ENCODE measurements at places on chromosomes 16 and 17. TPM values are rescaled to one million over a fixed set of nuclear protein-coding genes. Genes with fewer than 3 reads are reported as not detected.
A peak's percentile ranks its signal among the peaks of the same experiment; 100 is the strongest.

The EPX gene
- not detected for total RNA-seq

The MYH3 gene
- 3.1 TPM for total RNA-seq

DNA sequence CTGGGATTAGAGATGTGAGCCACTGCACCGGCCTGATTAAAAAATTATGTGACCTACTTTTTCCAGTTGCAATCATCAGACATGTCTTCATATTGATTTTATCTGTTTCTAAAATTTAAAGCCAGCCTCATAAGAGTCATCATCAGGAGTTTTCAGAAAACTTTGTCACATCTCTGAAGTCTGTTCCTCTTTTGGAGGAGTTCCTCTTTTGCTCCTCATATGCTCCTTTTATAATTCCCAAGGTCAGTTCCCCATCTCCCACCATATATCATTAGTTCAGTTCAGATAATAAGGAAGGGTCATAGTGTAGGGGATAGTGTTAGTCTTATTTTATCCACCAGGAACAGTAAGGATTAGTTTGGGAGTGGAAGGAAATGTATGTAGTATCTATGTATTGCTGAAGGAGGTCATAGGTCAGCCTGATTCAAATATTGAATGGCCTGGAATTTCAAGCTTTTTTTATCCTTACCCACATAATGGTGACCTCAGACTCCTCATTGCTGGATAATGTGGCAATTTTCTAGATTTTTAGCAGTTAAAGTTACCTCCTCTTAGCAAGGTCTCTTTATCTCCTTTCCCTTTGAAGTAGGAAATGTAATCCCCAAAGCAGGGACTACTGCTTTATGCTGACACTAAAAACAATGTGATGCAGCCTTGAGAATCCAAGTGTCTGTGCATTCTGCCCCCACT, 13.8 kb upstream of the DUSP14 start:
- no peak for DNase-seq

DNA sequence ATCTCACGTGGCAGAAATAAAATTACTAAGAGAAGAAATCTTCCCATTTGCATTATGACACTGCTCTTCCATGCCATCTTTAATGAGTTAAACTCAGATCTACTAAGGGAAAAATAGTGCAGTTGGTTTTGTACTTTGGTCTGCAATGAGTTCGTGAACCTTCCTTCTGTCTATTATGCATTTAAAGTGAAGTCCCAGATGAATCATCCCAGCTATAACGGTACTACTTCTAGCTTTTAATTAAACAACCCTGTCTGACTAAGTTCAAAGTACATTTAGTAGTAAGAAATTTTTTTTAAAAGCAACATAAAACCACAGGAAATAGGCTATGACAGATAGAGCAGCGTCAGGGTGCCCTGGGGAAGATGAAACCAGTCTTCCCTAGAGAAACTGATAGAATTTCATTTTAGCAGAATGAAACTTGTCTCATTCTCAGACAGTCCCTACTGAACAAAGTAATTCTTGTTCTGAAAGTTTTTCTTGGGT, 1.8 kb downstream of the TMIGD1 start:
- DNase-seq: peak; percentile 77

GRCh38 chr17:8173871-8174322, 2.3 kb downstream of the TMEM107 start:
- no peak for DNase-seq

DNA sequence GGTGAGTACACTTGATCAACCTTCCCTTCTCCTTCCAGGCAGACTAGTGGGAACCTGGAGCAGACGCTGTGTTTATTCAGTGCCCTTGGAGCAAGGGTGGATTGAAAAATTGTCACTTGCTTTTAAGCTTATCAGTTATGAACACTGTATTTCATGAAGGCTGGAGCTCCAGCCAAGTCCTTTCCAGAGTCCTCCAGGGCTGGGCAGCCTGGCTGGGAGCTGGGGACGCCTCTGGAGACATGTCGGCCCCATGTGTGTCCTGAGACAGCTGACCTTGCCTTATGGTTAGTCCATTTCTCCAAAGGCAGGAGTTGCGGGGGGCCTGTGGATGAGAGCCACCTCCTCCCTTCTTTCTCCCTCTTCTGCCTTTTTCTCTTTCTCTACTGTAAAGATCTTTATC, 67.0 kb downstream of the RAP1GAP2 start:
- no peak for DNase-seq

DNA sequence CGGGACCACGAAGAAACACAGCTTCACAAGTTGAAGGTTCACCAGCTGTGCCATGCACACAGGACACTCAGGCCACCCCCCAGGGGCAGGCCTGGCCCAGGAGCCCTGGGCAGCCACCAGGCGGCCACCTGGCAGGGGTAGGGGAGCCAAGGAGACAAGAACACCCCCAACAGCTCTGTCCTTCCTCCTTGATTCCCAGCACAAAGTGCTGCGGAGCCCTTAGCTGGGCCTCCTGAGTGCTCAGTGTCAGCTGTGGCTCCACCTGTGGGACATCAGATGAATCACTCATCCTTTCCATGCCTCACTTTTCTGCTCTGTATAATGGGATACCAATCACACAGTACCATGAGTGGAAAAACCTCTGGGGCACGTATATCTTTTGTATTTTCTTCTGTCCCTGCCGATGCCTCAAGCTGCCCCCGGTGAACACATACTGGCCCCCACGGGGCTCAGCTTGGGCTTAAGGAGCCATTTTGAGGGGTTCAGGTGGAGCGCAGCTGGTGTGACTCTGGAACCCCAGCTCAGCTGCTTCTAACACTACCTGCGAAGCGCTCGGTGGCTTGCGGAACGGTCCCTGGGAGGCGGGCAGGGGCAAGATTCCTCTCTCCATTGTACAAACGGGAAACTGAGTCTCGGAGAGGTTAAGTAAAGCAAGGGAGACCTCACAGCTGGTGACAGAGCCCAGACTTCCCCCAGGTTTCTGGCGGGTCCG, 12.0 kb downstream of the GALK1 start:
- no peak for DNase-seq

DNA sequence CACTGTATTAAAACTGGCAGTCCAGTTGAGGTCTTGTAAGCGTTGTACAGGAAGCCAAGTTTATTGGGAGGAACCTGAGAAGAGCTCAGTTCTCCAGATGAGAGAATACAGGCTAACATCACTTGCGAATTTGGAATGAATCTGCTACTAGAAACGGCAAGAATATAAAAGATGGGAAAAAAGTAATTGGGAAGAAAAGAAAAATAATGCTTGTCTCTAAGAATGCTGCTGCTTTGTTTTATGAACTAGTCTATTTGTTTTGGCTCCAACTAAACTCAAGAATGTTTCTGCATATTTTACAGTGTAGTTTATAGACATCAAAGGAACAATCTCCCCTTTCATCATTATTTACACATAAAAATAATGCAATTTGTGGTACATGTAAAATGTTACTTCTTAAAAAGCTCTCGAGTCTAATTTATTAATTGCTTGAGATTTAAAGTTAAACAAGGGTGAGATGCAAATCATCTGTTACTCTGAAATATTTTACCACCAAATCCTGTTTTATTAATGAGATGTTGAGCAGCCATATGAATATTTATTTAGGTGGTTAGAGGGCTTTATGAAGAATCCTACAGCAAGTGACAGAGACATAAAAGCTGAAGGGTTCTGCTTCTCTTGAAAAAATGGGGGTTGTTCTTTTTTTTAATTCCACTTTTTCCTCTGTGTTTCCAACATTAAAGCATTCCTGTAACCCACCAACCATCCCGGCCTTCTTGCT, 162.1 kb upstream of the AXIN2 start:
- no peak for DNase-seq

DNA sequence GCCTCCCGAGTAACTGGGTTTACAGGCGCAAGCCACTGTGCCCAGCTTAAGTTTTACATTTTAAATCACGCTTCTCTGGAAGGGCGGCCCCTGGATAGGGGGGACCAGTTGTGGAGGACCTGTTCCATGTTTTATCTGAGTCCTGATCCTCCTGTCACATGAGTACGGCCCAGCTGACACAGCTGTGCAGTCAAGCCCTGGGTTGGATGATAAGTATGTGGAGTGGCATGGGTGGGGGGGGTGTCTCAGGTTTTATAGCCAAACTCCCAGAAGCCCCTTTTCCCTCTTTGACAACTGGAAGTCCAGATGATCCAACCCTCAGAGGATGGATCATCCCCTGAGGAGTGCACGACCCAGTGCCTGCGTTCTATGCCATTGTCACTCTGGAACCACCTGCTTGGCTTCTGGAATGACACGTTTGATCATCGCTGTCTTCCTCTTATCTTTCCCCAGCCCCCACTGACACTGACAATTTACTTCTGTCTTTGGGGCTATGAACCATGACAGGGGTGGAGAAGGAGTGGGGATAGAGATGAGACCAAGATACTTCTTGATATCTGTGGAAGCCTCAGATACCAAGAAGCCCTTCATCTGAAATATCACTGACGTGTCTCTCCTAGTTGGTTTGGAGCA, 191.2 kb downstream of the MSI2 start:
- DNase-seq: no peak

GRCh38 chr17:57275071-57275764, 18.9 kb downstream of the MSI2 start:
- DNase-seq: no peak

DNA sequence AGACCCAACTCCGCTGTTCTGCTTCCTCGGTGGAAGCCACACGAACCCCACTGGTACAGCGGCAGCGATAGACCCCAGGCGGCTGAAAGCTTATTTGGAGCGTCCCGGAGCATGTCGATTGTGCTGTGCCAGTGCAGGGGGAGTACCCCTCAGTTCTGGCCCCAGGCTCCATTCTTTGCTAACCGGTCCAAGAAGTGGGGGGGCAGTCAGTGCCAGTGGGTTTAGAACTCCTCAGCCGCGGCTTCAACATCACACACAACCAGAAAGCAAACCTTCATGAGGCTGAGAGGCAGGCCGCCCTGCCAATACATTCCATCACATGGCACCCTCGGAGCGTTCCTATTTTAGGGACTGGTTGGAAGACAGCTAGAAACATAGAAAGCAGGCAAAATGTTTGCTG, 1.7 kb upstream of the MNT start:
- no peak for DNase-seq
